ENCODE measurements at places on chromosomes 7 and 10.

- DNase-seq = no peak
Observed at GRCh38 chr10:98328163-98328562, 60.2 kb upstream of the LOXL4 start.

GRCh38 chr7:99201027-99201426, 6.9 kb downstream of the KPNA7 start:
- no peak for DNase-seq

DNA sequence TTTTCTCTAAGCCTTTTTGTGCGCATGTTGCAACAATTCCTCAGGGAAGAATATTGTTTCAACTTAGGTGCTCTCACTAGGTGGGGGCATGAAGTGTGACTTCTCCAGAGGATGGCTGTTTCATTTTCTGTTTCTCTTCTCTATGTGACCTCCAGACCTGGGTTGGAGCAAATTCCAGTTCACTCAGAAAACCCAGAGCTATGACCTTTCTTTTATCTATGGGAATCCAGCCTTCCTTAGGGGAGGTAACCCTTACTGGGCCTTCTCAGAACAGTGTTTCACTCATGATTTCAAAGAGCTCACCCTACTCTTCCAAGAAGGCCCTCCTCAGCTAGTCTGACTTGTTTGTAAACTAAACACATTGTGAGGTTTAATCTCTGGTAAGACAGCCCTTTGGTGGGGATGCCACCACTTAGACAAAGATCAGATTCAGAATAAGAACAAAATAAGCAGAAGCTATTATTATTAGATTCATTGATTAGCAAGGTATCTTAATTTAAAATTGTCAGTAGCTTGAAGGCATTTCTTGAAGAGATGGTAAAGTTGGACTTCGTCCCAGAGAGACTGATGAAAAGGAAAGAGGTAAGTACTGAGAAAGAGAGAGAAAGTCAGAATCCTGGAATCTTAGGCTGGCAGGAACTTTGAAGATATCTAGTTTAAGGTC, 16.6 kb upstream of the TAS2R60 start:
- DNase-seq = no peak

DNA sequence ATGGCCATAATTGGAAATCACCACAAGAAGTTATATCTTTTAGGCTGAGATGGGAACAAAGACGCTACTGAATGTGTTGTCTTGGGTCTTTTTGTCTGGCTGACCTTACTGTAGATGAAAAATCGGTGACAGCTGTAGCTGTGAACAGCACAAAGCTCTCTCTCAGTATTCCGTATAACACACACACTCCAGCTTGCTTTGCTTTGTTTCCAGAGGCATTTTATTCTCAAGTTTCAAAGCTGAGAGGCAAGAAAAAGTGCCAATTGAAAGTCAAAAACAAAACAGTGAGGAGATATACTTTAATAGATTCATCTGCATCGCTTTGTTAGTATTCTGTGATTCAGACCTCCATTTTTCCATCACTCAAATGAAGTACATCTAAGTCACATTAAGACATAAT, 39.6 kb upstream of the CABCOCO1 start:
- no peak for DNase-seq

GRCh38 chr10:91891125-91892001, 17.9 kb downstream of the FGFBP3 start:
- DNase-seq = no peak

- DNase-seq = no peak
Observed at GRCh38 chr7:60017-60675, 132.2 kb upstream of the FAM20C start.

DNA sequence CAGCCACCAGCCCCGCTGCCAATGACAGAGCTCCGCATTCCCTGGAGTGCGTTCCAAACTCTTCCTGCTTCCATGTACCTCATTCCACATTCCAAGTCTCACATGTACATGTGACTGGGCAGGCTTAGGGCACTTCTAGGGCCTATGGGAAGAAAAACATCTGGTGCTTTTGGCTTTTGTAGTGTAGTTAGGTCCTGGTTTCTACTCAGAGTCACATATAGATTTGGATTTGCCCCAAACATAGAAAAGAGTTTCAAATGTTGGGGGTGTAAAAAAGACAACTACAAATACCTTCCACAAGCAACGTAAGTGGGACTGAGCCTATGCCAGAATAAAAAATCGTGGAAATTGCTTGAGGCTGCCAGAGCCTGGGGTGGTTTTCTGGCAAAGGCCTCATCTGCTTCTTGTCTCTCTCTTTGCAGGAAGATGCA, 84.1 kb downstream of the ZNF467 start:
- DNase-seq = no peak

- no peak for DNase-seq
Observed at GRCh38 chr7:123661765-123662164, 6.1 kb downstream of the LMOD2 start.

Measured in NCI-H2081 treated with DMSO at 0.1 percent for 48 hours (cell line).